ENCODE measurements at places on chromosomes 16 and 17. TPM values are rescaled to one million over a fixed set of nuclear protein-coding genes. Genes with fewer than 3 reads are reported as not detected.

SYT17 gene
- total RNA-seq: 8.2 TPM

TBC1D3G gene
- total RNA-seq: not detected

CDYL2 gene
- total RNA-seq: 2.2 TPM

CLN3 gene
- 27.4 TPM for total RNA-seq

ITGA2B gene
- total RNA-seq: 0.37 TPM

HNF1B gene
- 5.2 TPM for total RNA-seq

LITAFD gene
- total RNA-seq: not detected

SPATA33 gene
- total RNA-seq: 2.8 TPM

RNF43 gene
- 5.3 TPM for total RNA-seq

NUPR1 gene
- 92.7 TPM for total RNA-seq

MRPL58 gene
- 112 TPM for total RNA-seq
